ENCODE measurements at places on chromosomes 12 and 14. TPM values are rescaled to one million over a fixed set of nuclear protein-coding genes. Genes with fewer than 3 reads are reported as not detected.

Gene FAM90A1
- 1.7 TPM for polyA plus RNA-seq

Gene PTHLH
- 1.4 TPM for polyA plus RNA-seq

Gene ADAMTS20
- 0.79 TPM for polyA plus RNA-seq

Gene TMPRSS12
- polyA plus RNA-seq = not detected

Data from right renal pelvis (tissue), 4 donors.